CD4-positive, alpha-beta T cell treated with Interleukin-4 for 1 hour (primary cell): ENCODE measurements at places on chromosomes 16 and 17.

DNA sequence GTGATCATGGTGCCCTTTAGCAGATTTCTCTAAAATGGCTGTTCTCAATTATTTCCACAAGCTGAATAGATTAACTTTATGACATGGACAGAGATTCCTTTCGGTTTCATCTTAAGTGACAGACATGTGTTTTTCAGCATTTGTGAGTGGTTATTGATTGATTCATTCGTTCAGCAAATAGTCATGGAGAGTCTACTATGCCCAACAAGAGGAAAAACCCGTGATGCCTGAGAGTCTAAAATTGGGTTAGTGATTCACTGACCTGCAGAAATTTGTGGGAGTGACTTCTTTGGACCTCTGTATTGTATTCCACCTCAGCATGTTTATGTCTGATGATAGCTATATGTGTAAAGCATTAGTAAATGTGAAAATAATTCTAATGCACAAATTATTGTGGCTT lies 28.0 kb upstream of the DUSP14 start:
- no peak for DNase-seq

DNA sequence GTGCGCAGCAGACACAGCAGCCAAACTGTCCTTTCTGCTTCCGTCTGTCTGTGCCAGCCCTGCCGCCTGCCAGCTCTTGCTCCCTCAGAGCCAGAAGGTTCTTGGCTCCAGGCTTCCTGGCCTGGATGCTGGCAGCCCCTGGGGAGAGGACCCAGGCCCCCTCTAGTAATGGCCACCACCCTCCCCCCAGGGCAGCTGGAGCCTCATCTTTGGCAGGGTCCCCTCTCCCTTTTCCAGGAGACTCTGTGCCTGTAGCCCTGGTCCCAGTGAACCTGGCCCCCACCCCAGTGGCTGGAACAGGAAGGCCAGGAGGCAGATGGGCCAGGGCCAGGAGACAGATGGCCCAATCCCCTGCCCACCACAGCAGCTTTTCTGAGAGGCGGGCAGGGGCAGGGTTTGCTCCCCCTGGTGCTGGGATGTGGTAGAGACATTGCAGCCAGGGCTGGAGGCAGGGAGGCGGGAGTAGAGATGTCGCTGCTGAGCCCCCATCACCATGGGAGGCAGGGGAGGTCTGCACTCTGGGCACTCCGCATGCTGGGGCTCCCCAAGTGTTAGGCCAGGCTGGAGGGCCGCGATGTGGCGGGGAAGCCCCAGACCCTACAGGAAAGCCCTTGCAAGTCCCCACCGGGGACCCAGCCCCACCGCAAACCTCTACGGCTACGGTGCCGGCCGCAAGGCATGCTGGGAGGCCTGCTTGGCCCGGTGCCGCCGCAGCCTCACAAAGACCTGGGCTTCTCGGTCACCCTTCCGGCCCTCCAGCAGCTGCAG lies 16.7 kb downstream of the UNC13D start:
- peak; percentile 64 for DNase-seq

DNA sequence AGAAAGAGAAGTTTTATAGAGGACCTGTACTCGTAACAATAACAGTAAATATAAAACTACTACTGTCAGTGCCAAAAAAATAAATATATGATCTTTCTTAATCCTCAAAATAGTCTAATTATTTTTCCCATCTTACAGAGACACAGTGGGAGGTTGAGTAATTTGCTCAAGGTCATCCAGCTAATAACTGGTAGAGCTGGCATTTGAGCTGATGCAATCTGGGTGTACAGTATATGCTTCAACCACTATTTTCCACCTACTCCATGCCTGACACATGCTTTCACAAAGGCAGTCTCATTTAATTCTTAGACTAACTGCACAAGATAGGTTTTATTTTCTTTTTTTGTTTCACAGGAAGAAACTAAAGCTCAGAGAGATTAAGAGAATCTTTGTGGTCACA lies 33.6 kb downstream of the PIGL start:
- no peak for DNase-seq

- no peak for DNase-seq
Measured at GRCh38 chr17:41986634-41987033, 20.0 kb downstream of the CNP start.

- DNase-seq, result no peak
Measured at GRCh38 chr16:2210009-2210332, 692 bp downstream of the BRICD5 start.

GRCh38 chr17:7237761-7238419 lies 1.4 kb downstream of the PHF23 start:
- peak; percentile 88 for DNase-seq

DNA sequence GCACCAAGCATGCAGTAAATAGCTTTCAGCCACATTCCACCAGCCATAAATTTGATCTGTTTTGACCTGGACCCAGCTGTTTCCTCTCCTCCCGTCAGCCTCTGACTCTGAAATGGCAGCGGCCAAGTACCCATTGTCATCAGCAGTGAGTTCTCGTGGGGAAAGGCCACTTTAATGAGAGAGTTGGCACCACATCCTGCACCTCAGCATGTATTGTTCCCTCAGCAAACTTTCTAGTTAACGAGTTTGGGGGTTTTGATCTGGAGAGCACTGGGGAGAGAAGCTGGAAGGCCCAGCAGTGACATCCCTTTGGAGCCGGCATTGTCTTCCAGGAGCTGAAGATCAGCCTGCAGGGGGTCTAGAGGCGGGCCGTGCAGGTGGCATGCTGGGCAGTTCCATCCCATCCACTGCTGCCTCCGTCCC lies 84.9 kb downstream of the RPA1 start:
- no peak for DNase-seq

DNA sequence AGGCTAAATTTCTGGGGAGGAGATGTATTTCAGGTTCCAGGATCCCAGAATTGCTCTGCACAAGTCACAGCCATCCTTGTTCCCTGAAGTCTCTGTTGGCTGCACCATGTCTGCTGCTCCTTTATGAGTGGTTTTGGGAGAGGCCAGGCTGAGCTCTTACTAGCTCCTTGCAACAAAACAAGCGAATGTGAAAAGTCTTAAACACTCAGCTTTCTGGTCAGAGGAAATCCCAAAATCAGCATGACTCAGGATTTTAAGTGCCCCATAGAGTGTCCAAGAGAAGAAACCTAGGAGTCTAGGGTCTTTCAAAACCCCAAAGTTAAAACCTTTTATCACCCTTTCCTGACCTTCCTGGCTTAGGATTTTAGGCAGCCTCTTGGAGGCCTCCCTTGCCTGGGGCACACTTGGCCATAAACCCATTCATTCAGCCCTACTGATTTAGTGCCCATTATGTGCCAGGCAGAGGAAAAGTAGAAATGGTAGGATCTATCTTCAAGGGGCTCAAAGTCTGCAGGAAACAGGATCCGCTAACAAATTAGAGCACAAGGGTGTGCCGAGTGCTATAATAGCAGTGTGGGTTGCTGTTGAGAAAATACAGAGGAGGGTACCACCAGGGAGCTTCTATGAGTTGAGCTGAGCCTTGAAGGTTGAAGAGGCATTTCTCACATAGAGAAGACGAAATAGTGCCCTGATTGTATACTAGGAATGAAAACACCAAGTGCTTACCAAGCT lies 36.9 kb downstream of the SOST start:
- DNase-seq, result no peak

DNA sequence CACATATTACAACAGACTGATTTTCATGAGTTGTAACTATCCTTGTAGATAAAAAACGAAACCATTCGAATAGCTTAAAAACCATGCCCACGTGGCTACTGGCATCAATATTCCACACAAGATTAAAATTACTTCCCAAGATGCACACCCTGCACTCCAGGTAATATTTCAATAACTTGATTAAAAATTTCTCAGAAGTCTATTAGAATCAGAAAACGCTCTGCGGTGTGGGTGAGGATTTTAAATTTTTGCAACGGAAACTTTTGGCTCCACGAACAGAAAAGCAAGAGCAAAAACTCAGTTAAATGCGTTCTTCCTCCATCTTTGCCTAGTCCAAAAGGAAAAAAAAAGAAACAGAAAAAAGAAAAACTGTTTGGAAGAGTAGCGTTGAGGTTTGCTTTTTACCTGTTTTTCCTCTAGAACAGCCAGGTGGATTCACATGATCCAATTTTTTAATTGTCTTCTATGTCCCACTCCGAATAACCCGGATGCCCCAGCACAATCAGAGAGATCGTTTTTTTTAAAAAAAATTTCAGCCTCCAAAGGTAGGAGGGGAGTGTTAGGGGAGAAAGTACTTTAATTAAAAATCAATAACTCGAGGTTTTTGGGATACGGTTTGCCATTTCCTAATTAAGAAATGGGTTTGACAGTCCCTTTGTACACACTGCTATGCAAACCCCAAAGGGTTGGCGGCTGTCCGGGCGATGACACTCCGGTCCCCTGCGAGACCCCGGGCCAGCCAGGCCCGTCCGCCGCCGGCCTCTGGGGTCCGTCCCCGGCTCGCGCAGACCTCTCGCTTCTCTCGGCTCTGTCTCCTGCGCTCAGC lies 708 bp upstream of the NFAT5 start:
- DNase-seq, result no peak

DNA sequence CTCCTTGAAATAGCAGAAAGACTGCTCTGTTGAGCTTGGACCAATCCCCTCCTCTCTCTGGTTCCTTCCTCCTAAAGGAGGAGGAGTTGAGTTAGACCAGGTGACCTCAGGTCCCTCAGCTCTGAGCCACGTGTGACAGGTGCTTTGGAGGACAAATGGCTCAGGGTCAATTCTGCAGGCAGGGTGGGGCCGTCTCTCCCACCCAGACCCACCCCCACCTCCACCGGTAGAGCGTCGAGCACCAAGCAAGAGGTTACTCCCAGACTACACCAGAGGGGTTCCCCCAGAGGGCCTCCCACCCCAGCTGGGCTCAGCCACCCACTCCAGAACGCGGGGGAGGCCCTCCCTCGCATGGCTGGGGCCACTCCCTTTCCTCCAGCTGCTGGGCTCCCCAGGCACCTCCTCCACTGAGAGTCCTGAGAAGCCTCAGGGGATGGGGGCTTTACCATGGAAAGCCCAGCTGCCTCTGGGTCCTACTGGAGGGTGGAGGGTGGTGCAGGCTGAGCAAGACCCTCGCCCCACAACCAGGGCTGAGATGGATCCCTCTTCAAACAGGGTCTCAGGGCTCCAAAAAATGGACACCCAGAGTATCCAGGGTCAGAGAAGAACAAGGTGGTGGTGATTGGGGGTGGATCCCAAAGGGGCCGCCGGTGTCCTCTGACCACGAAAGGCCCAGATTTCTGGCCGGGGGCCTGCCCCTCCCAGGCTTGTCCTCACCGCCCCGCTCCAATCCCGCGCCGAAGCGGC lies 7.6 kb downstream of the MYO1C start:
- peak; percentile 79 for DNase-seq

DNA sequence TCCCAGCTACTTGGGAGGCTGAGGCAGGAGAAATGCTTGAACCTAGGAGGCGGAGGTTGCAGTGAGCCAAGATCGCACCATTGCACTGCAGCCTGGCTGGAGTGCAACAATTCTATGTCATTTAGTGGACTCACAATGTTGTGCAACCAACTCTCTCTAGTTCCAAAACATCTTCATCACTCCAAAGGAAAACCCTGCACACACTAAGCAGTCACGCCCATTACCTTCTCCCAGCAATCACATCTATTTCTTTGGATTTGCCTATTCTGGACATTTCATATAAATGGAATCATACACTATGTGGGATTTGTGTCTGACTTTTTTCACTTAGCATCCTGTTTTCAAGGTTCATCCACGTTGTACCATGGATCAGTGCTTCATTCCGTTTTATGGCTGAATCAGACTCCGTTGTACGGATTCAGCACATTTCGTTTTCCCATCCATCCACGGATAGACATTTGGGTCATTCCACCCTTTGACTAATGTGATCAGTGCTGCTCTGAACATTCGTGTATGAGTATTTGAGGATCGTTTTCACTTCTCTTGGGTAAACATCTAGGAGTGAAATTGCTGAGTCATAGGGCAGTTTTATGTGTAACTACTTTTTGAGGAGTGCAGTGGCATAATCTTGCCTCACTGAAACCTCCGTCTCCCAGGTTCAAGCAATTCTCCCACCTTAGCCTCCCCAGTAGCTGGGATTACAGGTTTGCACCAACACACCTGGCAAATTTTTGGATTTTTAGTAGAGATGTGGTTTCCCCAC lies 45.4 kb upstream of the EMP2 start:
- no peak for DNase-seq

GRCh38 chr16:1642148-1642547 lies 30.0 kb downstream of the CRAMP1 start:
- DNase-seq, result no peak

- DNase-seq, result no peak
Measured at GRCh38 chr17:35376245-35376644, 2.8 kb upstream of the SLFN11 start.

DNA sequence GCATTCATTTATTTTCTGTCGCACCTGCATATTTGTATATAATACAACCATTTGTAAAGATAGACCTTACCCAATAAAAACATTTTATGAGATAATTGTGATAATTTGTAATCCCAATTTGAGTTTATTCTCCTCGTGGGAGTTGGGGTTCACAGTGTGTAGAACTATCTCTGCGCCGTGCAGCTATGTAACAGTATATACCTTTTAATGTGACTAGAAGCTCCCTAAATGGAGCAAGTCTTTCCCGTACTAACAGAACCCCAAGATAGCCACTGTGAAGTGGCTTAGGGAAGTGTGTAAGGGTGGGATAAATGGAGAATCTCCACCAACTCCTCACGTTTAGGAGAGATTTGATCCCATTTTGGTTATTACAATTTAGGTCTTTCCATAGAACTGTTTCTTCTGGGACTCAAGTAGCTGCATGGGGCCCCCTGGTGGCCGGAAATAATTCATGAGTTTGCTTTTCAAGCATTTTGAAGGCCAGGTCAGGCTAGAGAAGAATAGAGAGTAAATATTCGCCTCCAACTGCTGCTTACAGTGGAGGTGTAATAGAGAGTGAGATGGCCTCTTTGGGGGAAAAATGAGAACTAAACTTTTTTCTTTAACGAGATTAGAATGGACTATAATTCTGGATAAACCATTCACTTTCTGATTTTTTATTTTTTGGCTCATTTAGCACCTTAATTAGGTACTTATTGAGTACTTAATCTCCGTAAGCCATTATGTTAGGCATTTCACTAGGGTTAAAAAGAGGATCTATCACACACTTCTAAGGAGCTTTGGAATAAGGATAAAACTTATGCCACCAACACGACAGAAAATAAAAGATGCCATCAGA lies 4.5 kb downstream of the TMEM100 start:
- DNase-seq, result peak; percentile 61

DNA sequence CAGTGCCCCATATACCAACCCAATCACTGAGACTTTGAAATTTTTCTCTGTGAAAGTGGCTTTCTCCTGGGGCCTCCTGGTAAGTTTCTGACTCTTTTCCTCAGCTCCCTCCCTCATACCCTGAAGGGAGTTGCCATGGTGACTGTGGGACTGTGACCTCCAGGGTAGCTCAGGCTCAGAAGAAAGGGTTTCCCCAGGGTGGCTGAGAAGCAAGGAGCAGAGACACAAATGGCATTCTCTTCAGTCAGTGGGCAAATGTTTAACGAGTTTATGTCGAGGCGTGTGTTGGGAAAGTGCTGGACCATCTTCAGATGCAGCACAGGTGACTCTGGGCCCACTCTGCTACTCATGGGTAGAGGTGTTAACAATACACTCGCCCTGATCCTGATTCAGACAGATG lies 46.8 kb downstream of the MRPS23 start:
- no peak for DNase-seq

DNA sequence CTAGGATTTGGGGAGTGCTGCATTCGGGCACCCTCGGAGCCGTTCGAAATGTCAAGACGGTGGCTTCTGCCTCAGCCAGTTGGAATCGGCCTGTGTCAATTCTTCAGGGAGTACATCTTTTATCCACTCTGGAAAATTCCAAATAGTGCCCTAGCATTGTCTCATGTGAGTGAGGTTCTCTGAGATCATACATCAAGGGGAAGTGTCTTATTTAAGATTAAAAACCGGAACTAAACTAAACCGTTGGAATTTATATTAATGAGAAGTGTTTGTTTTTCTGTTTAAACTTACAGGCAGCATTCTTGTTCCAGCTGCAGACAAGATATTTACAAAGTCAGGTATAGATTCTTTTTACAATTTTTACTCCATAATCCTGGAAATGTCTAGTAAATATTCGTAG lies 56.8 kb downstream of the SLC47A1 start:
- DNase-seq, result no peak
